ENCODE measurements at places on chromosomes 7 and 10. TPM values are rescaled to one million over a fixed set of nuclear protein-coding genes. Genes with fewer than 3 reads are reported as not detected.

DNA sequence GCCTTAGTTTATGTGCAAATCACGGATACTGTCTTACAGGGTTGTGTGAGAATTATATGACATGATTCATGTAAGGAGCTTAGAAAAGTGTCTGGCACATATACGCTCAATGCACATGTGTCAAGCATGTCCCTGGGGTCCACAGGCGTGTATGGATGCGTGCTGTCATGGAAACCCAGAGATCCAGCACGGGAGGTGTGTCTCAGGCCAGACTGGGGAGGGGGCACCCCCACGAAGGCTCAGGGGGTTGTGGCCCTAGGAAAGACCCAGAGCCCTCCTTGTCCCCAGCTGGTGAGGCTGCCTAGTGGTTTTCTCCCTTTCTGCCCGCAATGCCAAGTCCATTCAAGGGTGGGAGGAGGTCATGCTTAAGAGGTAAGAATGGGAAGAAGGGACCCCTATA lies 9.1 kb downstream of the BTBD16 start:
- H3K4me3 ChIP-seq: no peak overlapping the region
- no peak for DNase-seq
- H3K27ac ChIP-seq: no peak overlapping the region
- no peaks in the 10 kb centered on the region for H3K4me1 ChIP-seq

GRID1 gene
- polyA plus RNA-seq: 5.6 TPM

- H3K27me3 ChIP-seq: no peaks in the 10 kb centered on the region
- no peaks in the 10 kb centered on the region for H3K4me1 ChIP-seq
- H3K27ac ChIP-seq: no peak overlapping the region
- H3K4me3 ChIP-seq: no peak overlapping the region
These were observed 193.8 kb downstream of the EBF3 start for GRCh38 chr10:129770286-129770685.

GRCh38 chr7:134724606-134725005 lies 54.8 kb upstream of the CALD1 start:
- no peaks in the 10 kb centered on the region for H3K27me3 ChIP-seq
- H3K4me3 ChIP-seq: no peak overlapping the region
- no peaks in the 10 kb centered on the region for H3K36me3 ChIP-seq
- peaks cover 6% of the 10 kb centered on the region for H3K4me1 ChIP-seq
- DNase-seq: no peak

GRCh38 chr10:42428534-42428933 lies 209.8 kb downstream of the ZNF33B start:
- no peaks in the 10 kb centered on the region for H3K27me3 ChIP-seq
- no peak for DNase-seq
- H3K4me3 ChIP-seq: no peak overlapping the region
- no peaks in the 10 kb centered on the region for H3K4me1 ChIP-seq
- H3K36me3 ChIP-seq: no peaks in the 10 kb centered on the region
- H3K27ac ChIP-seq: no peak overlapping the region

CDNF gene
- polyA plus RNA-seq: 5.2 TPM

GRCh38 chr7:100021297-100021696 lies 5.9 kb downstream of the ZKSCAN1 start:
- H3K36me3 ChIP-seq: no peaks in the 10 kb centered on the region
- peaks cover 66% of the 10 kb centered on the region for H3K4me1 ChIP-seq
- no peak overlapping the region for H3K27ac ChIP-seq
- no peaks in the 10 kb centered on the region for H3K27me3 ChIP-seq
- DNase-seq: no peak
- no peak overlapping the region for H3K4me3 ChIP-seq

GRCh38 chr7:129307592-129307991 lies 82.8 kb downstream of the AHCYL2 start:
- H3K4me3 ChIP-seq: no peak overlapping the region
- H3K27me3 ChIP-seq: no peaks in the 10 kb centered on the region
- no peaks in the 10 kb centered on the region for H3K36me3 ChIP-seq
- H3K27ac ChIP-seq: no peak overlapping the region
- H3K4me1 ChIP-seq: no peaks in the 10 kb centered on the region

EXOSC1 gene
- 46.7 TPM for polyA plus RNA-seq

GRCh38 chr10:88440541-88440940 lies 142.6 kb downstream of the RNLS start:
- no peak overlapping the region for H3K4me3 ChIP-seq
- H3K27ac ChIP-seq: no peak overlapping the region
- no peaks in the 10 kb centered on the region for H3K27me3 ChIP-seq
- H3K4me1 ChIP-seq: no peaks in the 10 kb centered on the region

DNA sequence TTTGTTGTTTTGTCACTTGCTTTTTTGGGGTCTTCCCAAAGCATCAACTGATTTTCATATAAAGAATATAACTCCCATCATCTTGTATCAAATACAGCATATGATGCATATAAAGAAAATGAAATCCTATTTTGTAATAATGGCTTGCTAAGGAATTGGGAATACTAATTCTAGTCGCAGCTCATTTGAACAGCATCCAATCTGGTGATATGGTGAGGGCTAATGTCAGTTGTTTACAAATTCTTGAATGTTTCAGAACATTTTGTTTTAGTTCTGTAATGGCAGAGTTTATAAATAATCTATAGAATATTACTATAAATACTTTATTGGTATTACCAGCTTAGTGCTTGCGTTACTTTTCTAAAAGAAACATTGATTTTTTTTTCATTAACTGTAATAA lies 8.9 kb downstream of the PALS2 start:
- no peak overlapping the region for H3K4me3 ChIP-seq
- H3K27ac ChIP-seq: no peak overlapping the region

- no peak for DNase-seq
- H3K4me1 ChIP-seq: no peaks in the 10 kb centered on the region
- no peaks in the 10 kb centered on the region for H3K27me3 ChIP-seq
- H3K36me3 ChIP-seq: no peaks in the 10 kb centered on the region
These were observed 58.1 kb downstream of the WNT2 start for GRCh38 chr7:117264716-117265115.

DNA sequence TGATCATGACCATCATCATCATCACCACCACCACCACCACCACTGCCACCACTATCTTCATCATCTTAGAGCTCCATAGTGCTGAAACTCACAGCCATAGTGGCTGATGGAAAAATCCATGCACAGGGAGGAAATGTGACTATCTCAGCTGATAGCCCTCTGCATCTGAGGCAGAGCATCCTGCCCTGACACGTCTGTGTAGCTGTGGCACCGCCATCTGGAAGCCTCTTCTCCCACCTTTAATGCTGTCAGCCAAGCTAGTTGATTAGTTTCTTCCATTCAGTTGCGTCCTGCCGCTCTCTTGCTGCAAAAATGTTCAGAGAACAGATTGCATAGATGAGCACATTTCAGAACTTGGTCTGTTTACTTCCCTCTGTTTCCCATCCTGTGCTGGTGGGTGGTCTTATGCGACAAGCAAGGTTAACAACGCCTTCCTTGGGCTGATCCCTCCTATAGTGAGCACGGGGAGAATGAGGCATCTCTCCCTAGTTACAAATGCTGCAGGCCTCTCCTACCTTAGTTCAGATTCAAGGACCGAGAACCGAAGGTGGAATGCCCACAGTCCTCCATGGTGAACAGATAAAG lies 478.6 kb downstream of the PLXNA4 start:
- no peaks in the 10 kb centered on the region for H3K36me3 ChIP-seq
- no peaks in the 10 kb centered on the region for H3K4me1 ChIP-seq
- no peak overlapping the region for H3K4me3 ChIP-seq
- H3K27me3 ChIP-seq: no peaks in the 10 kb centered on the region

DNA sequence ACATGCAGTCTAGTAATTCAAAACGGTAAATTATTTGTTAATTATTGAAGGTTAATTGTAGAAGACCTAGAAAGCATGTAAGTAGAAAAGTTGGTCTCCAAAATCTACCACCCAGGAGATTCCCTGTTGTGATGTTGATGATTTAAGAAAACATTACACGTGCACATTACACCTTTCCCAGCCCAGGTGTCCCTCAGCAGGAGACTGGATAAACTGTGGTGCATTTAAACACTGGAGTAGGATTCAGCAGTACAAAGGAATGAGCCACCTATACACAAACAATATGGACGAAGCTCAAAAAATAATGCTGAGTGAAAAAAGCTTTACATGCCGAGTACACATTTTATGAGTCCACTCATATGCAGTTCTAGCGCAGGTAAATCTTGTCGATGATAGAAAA lies 109.0 kb upstream of the STARD3NL start:
- H3K36me3 ChIP-seq: no peaks in the 10 kb centered on the region
- H3K4me1 ChIP-seq: no peaks in the 10 kb centered on the region
- no peak for DNase-seq
- no peaks in the 10 kb centered on the region for H3K27me3 ChIP-seq

DNA sequence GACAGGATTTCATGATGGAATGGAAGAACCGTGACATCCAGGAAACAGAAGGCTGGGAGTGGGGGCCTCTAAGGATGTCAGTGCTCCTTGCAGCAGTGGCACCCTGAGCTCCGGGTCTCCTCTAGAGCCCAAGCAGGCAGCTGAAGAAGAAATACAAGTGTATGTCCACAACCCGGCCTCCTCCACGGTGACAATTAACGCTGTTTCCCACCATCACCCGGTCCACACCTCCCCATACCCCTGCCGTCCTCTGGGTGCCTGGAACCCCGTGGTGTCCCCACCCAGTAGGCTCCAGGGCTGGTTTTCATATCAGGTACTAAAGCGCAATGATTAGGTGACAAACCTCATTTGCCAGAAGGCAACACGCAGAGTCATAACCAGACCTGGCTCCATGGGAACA lies 30.3 kb downstream of the GRID1 start:
- H3K27ac ChIP-seq: no peak overlapping the region
- DNase-seq: no peak
- H3K4me1 ChIP-seq: no peaks in the 10 kb centered on the region
- H3K36me3 ChIP-seq: no peaks in the 10 kb centered on the region
- H3K27me3 ChIP-seq: no peaks in the 10 kb centered on the region
- no peak overlapping the region for H3K4me3 ChIP-seq

GRCh38 chr10:94344522-94345122 lies 18.1 kb downstream of the NOC3L start:
- H3K4me1 ChIP-seq: no peaks in the 10 kb centered on the region
- no peaks in the 10 kb centered on the region for H3K27me3 ChIP-seq
- no peak overlapping the region for H3K4me3 ChIP-seq
- no peak overlapping the region for H3K27ac ChIP-seq

DNA sequence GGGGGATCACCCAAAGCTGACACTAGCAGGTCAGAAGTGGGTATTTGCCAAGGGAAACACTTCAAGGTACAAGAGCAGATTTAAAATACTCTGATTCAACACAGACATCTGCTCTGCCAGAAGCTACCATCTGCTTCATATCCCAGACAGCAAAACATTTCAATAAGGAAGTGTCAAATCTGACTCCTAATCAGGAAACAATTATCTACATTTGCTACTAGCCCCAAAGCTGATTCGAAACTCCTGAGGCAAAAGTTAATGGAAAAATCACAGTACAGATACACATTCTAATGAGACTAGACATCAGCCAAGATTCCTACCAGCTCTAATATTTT lies 48.9 kb downstream of the PARD3 start:
- peaks cover 3% of the 10 kb centered on the region for H3K4me1 ChIP-seq
- no peak overlapping the region for H3K4me3 ChIP-seq
- H3K27ac ChIP-seq: no peak overlapping the region
- H3K27me3 ChIP-seq: no peaks in the 10 kb centered on the region
- no peaks in the 10 kb centered on the region for H3K36me3 ChIP-seq

LARP4B gene
- 17.2 TPM for polyA plus RNA-seq

TAS2R4 gene
- 0.56 TPM for polyA plus RNA-seq

DNA sequence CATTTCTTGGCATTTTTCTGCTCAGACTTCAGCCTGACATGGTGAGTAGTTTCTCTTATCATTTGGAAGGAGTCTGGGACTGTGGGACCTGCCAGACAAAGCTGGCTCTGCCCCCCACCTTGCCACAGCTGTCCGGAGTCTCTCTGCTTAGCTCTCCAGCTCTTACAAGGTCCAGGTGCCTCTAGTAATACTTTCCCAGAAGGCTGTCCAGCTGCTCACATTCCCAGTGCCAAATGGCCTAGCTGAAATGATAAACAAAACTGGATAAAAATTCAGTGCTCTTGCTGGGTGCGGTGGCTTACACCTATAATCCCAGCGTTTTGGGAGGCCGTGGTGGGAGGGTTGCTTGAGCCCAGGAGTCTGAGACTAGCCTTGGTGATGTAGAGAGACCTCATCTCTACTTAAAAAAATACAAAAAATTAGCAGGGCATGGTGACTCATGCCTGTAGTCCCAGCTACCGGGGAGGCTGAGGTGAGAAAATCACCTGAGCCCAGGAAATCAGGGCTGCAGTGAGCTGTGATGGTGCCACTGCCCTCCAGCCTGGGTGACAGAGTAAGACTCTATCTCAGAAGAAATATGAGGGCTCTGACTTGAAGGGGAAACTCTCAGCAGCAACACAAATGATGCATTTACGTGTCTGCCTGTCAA lies 86.8 kb downstream of the C10orf90 start:
- no peaks in the 10 kb centered on the region for H3K4me1 ChIP-seq
- no peak overlapping the region for H3K27ac ChIP-seq
- no peak overlapping the region for H3K4me3 ChIP-seq

AGAP3 gene
- polyA plus RNA-seq: 111 TPM

- no peak for DNase-seq
- no peak overlapping the region for H3K4me3 ChIP-seq
- H3K36me3 ChIP-seq: no peaks in the 10 kb centered on the region
- H3K27ac ChIP-seq: no peak overlapping the region
These were observed 34.2 kb downstream of the PDGFA start for GRCh38 chr7:485188-486081.

DNA sequence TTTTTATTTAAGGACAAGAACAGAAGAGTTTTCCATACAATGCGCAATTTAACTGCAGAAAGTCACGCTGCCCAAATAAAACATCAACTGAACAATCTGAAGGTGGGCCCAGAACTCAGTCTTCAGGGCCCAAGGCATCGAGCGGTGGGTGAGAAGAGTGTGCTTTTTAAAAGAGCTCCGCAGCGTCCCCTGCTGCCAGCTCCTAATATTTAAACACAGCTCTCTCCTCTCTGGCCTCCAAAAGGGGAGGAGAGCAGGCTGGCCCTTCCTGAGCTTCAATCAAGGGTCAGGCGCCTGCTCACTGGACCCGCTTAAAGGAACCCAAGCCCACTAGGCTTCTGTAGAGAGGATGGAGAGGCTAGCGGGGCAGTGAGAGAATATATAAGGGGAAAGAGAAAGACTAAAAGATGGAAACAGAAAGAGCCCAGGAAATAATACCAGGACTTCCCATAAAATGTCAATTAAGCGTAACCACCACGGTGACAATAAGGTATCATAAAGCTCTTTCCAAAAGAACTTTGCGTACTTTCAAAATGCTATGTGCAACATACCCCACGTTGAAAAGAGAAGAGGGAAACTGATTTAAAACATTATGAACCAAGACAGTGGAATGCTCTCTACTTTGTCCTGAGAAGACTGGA lies 2.8 kb downstream of the FAM53B start:
- H3K4me1 ChIP-seq: peaks cover 73% of the 10 kb centered on the region
- no peaks in the 10 kb centered on the region for H3K36me3 ChIP-seq
- H3K27me3 ChIP-seq: no peaks in the 10 kb centered on the region
- peak overlapping the region; percentile 90 for H3K27ac ChIP-seq
- H3K4me3 ChIP-seq: peak overlapping the region; percentile 79

PRKG1 gene
- polyA plus RNA-seq: 6.9 TPM

GRCh38 chr10:80170641-80171040 lies 34.7 kb downstream of the ANXA11 start:
- no peaks in the 10 kb centered on the region for H3K4me1 ChIP-seq
- no peak for DNase-seq
- no peak overlapping the region for H3K27ac ChIP-seq
- H3K4me3 ChIP-seq: no peak overlapping the region
- no peaks in the 10 kb centered on the region for H3K36me3 ChIP-seq

All from adrenal gland (tissue), 19 donors.